ENCODE measurements at places on chromosomes 1 and 21. TPM values are rescaled to one million over a fixed set of nuclear protein-coding genes. Genes with fewer than 3 reads are reported as not detected.
A peak's percentile ranks its signal among the peaks of the same experiment; 100 is the strongest.

Gene HPDL
- 39.8 TPM for total RNA-seq

DNA sequence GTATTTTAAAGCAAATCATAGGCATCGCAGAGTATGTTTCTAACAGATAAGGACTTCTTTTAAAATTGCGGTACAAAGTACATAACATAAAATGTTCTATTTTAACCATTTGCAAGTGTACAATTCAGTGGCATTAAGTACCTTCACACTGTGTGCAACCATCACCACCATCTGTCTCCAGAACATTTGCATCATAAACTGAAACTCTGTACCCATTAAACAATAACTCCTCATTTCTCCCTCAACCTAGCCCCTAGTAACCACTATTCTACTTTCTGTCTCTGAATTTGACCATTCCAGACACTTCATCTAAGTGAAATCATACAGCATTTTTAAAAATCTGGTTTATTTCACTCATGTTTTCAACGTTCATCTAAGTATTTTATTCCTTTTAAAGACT lies 16.6 kb upstream of the ATF3 start:
- no peak for DNase-seq
- peaks cover 15% of the 10 kb centered on the region for H3K27me3 ChIP-seq
- H3K4me3 ChIP-seq, result no peak overlapping the region
- H3K27ac ChIP-seq, result no peak overlapping the region
- peaks cover 18% of the 10 kb centered on the region for H3K4me1 ChIP-seq

Gene OPRD1
- not detected for total RNA-seq

DNA sequence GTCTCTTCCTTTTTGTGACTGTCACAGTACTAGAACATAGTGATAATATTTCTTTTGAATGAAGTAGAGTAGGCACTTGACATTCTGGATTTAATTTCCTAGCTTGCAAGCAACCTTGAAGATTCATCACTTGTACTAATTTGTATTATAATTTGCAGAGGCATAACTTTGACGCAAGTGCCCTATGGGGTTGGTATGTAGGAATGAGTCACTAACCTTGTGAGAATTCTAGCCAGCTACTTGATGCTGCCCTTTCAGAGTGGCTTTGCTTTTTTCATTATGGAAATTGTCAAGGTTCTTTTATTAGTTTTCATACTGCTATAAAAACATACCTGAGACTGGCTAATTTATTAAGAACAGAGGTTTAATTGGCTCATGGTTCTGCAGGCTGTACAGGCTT lies 13.7 kb upstream of the DPH5 start:
- peaks cover 28% of the 10 kb centered on the region for H3K36me3 ChIP-seq
- no peak overlapping the region for H3K4me3 ChIP-seq
- DNase-seq, result no peak
- H3K27me3 ChIP-seq, result no peaks in the 10 kb centered on the region
- no peak overlapping the region for H3K27ac ChIP-seq

GRCh38 chr1:235019471-235019870 lies 109.2 kb downstream of the TOMM20 start:
- peak overlapping the region; percentile 68 for H3K27ac ChIP-seq
- peaks cover 65% of the 10 kb centered on the region for H3K4me1 ChIP-seq
- no peak overlapping the region for H3K4me3 ChIP-seq
- no peak for DNase-seq
- H3K27me3 ChIP-seq, result no peaks in the 10 kb centered on the region
- H3K36me3 ChIP-seq, result peaks cover 9% of the 10 kb centered on the region

GRCh38 chr21:45355573-45355972 lies 49.4 kb upstream of the COL18A1 start:
- no peak overlapping the region for H3K4me3 ChIP-seq
- peaks cover 6% of the 10 kb centered on the region for H3K4me1 ChIP-seq
- no peaks in the 10 kb centered on the region for H3K36me3 ChIP-seq
- peaks cover 22% of the 10 kb centered on the region for H3K27me3 ChIP-seq
- no peak for DNase-seq
- H3K27ac ChIP-seq, result no peak overlapping the region
